ENCODE measurements at places on chromosomes 3 and 15.

- DNase-seq, result no peak
These were observed 1.1 kb downstream of the KLHL6 start for GRCh38 chr3:183554377-183554776.

- peak; percentile 20 for DNase-seq
These were observed 2.9 kb downstream of the GATA2 start for GRCh38 chr3:128489927-128490649.

GRCh38 chr15:66038387-66039116 lies 169.3 kb downstream of the RAB11A start:
- DNase-seq, result no peak

GRCh38 chr3:10597733-10598132 lies 92.3 kb upstream of the ATP2B2 start:
- no peak for DNase-seq

GRCh38 chr3:184523825-184524615 lies 37.6 kb upstream of the EPHB3 start:
- no peak for DNase-seq

DNA sequence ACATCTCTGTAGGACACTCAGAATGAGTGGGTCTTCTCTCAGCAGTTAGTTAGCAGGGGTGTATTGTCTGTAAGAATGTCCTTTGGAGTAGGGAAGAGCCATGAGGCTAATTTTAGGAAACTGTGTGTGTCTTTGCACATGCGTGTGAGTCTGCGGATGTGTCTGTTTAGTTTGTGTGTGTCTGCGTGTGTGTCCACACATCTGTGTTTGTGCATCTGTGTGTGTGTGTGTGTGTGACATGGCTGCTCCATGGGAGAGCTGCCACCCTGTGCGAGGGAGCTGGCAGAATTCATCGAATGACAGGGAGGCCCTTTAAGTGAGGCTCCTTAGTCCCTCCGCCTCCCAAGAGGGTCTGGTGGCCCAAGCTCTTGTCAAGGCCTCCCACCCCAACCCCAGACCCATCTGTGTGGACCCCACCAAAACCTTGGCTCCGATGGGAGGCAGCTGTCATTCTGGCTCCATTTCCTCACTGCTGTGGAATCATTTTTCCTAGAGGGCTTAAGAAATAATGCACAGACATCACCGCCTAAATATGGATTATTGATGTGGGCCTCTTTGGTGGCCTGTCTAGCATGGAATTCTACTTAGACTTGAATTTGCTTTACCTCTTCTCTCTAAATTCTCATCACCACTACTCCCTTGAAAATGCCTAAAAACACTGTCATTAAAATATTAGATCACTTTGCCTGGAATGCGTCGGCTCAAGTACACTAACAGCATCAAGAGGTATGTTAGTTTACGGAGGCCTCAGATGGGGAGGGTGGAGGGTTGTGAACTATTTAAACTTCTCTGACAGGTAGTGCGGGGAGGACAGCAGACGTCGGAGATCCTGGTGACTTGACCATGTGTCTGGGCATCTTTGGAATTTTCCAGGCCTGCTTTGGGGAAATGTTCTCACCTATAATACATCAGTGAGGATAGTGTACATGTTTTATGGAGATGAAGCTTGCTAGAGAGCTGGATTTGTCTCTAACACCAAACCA lies 9.4 kb downstream of the ESYT3 start:
- no peak for DNase-seq

DNA sequence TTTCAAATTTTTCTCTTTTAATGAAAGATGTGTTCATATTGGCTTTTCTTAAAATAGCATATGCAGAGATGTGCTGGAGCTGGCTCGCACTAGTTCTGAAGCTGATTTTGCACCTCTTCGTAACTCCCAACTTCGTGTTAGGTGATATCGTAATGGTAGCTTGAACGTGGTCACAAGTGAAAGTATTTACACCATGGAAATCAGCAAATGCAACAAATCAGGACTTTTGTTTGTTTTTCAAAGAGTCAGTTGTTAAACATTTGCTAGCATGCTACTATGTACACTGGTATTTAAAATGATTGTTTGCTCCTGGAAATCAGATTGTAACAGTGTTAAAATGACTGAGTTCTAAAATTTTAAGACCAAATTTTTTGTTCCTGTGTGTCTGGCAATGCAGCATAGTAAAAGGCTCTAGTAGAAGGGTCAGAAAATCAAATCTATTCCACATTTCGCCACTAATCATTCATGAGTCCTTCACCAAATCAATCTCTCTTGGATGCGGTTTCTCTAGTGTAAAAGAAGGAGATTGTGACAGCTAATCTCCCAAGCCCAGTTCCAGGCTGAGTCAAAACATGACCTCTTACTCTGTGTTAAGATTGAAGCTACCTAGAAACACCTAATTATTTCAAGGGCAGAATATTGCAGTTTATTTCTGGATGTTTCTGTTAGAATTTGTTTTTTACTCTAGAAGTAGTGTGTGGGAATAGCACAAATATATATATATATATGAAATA lies 34.3 kb upstream of the CMC1 start:
- DNase-seq, result no peak

Data from omental fat pad (tissue), 4 donors.